ENCODE measurements at places on chromosomes 3 and 15.
A peak's percentile ranks its signal among the peaks of the same experiment; 100 is the strongest.

DNA sequence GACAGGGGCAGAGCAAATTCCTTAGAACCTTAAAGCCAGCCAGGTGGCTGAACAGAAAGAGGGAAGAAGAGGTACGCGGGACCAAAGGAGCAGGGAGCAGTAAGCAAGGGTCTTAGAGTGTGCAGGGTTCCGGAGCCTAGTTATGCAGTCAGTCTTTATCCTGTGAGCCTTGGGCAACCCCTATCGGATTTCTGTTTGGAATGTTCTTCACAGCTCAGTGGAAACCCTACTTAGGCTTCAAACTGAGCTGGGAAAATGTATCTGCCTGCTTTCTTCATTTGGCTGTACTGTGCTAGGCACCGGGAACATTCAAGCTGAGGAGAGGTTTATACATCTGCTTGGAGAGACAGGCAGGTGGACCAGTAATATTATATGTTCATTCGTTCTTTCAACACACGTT is 37.1 kb downstream of the PSMD6 start:
- DNase-seq: no peak
- no peak overlapping the region for H3K4me3 ChIP-seq

DNA sequence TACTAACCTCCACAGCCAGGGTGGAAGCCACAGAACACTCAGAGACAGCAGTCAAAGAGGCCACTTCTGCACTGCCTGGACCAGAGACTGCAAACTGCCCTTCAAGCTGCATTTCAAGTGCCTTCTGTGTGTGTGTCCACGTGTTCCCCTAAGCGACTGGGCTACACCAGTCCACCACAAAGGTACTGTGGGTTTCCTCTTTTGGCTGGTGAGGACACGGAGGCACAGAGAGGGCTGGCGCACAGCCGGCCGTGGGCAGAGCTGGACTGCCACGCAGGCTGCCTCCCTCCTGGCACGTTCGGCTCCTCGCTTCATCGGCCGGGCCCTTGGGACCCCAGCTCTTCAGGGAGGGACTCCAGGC is 60.9 kb downstream of the MGLL start:
- H3K27ac ChIP-seq: no peak overlapping the region
- peaks cover 1% of the 10 kb centered on the region for H3K27me3 ChIP-seq
- peaks cover 40% of the 10 kb centered on the region for H3K4me1 ChIP-seq
- no peak for DNase-seq

GRCh38 chr15:68910816-68911215 is 19.5 kb upstream of the SPESP1 start:
- no peak overlapping the region for H3K4me3 ChIP-seq
- H3K27ac ChIP-seq: no peak overlapping the region
- peaks cover 19% of the 10 kb centered on the region for H3K27me3 ChIP-seq
- no peaks in the 10 kb centered on the region for H3K4me1 ChIP-seq

GRCh38 chr3:72301779-72302178 is 516.8 kb upstream of the PROK2 start:
- peaks cover 17% of the 10 kb centered on the region for H3K4me1 ChIP-seq
- no peak overlapping the region for H3K27ac ChIP-seq
- H3K36me3 ChIP-seq: no peaks in the 10 kb centered on the region

DNA sequence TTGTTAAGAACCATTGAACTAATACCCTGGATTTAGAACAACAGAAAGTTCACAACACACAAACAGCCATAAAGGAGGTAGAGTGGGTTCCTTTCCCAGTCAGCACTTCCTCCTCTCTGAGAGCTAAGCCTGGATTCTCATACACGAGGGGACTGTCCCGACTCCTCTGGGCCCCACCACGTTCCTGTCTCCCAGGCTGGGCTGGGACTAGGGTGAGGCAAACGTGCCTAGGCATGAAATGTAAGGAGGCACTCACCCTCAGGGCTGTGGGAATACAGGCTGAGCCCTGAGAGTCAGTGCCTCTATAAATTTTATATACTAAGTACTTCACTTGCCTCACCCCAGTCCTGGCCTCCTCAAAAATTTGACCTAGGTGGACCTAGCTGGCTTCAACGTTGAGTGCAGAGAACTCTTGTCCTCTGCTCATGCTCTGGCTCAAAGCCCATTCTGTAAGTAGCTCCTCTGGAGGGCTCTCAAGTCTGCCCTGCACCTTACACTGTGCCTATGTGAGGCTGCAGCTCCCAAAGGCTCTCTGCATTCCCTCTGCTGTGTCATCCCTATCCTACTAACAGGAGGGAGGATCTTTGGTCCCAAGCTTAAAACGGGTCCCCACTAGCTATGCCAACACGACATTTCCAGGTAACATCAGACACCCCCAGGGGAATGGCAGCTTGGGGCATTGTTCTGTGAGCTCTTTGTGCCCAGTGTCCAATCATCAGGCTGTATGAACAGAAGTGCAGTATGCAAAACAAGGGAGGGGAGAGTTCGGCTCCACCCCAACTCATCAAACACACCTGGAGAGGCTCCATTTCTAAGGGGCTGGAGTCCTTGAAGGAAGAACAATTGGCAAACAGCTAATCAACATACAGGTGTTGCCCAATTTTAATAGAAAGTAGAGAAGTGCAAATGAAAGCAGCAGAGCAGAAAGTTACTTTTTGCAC is 233.2 kb downstream of the RPLP1 start:
- no peaks in the 10 kb centered on the region for H3K4me1 ChIP-seq
- H3K27me3 ChIP-seq: peaks cover 11% of the 10 kb centered on the region

DNA sequence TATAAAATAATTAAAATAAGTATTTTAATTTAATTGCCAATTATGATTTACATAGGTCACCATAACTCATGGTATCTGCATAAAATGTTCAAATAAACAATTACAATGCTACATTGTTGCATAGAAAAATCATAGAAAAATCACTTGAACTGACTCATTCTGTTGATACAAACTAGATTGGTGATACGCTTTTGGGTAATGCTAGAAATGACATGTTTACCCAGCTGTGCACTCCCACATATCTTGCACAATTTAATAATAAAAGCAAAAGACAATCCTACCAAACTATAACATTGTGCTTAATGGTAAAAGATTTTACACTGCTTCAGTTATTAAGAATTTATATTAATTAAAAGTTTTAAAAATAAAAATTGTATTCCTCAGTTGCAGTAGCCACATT is 45.8 kb upstream of the FBXL22 start:
- H3K4me1 ChIP-seq: peaks cover 37% of the 10 kb centered on the region
- no peak overlapping the region for H3K4me3 ChIP-seq
- no peak for DNase-seq
- no peaks in the 10 kb centered on the region for H3K27me3 ChIP-seq
- no peak overlapping the region for H3K27ac ChIP-seq

GRCh38 chr3:156919818-156920217 is 93.7 kb downstream of the LEKR1 start:
- no peak overlapping the region for H3K27ac ChIP-seq
- no peaks in the 10 kb centered on the region for H3K27me3 ChIP-seq
- no peak for DNase-seq
- peaks cover 20% of the 10 kb centered on the region for H3K4me1 ChIP-seq
- H3K36me3 ChIP-seq: peaks cover 5% of the 10 kb centered on the region
- H3K4me3 ChIP-seq: no peak overlapping the region

DNA sequence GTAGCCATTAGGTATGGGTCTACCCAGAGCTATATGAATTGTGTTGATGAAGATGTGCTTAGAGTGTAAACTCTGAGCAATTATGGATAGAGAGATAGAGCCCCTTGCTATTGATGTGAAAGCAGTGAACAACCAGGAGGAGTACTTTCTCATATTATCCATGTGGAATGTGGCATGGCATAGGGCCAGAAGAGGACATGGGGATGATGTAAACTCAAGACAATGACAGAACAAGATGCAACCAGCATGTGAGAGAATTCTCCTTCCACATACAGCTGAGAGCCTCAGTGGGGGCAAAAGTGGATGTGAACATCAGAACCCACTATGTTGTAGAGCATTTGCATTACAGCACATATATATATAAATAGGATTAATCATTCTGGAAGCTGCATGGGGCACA is 36.4 kb upstream of the BNC1 start:
- no peak overlapping the region for H3K4me3 ChIP-seq
- H3K4me1 ChIP-seq: peaks cover 48% of the 10 kb centered on the region
- H3K27me3 ChIP-seq: peaks cover 2% of the 10 kb centered on the region
- H3K36me3 ChIP-seq: 0 out of 2 replicates have a peak, but pooled peaks cover 3% of the 10 kb centered on the region

DNA sequence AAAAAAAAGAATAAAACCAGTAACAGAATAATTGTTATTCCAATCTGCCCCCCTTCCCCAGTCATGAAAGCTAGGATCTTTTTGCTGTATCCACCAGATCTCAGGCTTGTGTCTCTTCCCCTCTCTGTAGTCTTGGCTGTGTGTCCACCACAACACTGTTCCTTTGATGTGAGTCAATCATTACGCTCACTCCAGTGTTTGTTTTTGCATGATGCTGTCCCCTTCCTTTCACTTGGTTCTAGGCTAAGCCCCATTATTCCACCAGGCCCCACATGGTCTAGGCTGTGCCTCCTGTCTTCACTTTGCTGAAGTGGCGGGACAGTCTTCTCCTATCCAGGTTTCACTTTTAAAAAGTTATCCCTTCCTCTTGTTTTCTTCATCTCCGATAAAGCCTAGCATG is 13.6 kb downstream of the ACKR2 start:
- H3K36me3 ChIP-seq: peaks cover 3% of the 10 kb centered on the region
- peak overlapping the region; percentile 41 for H3K4me3 ChIP-seq
- H3K27ac ChIP-seq: no peak overlapping the region

GRCh38 chr15:94287794-94288246 is 56.5 kb downstream of the MCTP2 start:
- no peaks in the 10 kb centered on the region for H3K4me1 ChIP-seq
- no peak for DNase-seq
- H3K27me3 ChIP-seq: no peaks in the 10 kb centered on the region

- H3K27me3 ChIP-seq: peaks cover 38% of the 10 kb centered on the region
- 0 out of 2 replicates have a peak, but pooled peaks cover 2% of the 10 kb centered on the region for H3K4me1 ChIP-seq
- H3K36me3 ChIP-seq: peaks cover 5% of the 10 kb centered on the region
- H3K4me3 ChIP-seq: no peak overlapping the region
- H3K27ac ChIP-seq: no peak overlapping the region
Observed at GRCh38 chr15:101522621-101523559, 33.4 kb upstream of the PCSK6 start.

- H3K27ac ChIP-seq: peak overlapping the region; percentile 51
- H3K27me3 ChIP-seq: peaks cover 21% of the 10 kb centered on the region
- H3K4me1 ChIP-seq: peaks cover 27% of the 10 kb centered on the region
- DNase-seq: no peak
Observed at GRCh38 chr3:142888099-142888480, 793 bp downstream of the PCOLCE2 start.

GRCh38 chr15:53367740-53368139 is 391.7 kb downstream of the WDR72 start:
- no peaks in the 10 kb centered on the region for H3K4me1 ChIP-seq
- no peak overlapping the region for H3K4me3 ChIP-seq
- no peak for DNase-seq
- no peak overlapping the region for H3K27ac ChIP-seq

- DNase-seq: no peak
- H3K36me3 ChIP-seq: no peaks in the 10 kb centered on the region
- peaks cover 12% of the 10 kb centered on the region for H3K27me3 ChIP-seq
- H3K4me1 ChIP-seq: peaks cover 26% of the 10 kb centered on the region
- H3K4me3 ChIP-seq: no peak overlapping the region
- no peak overlapping the region for H3K27ac ChIP-seq
Observed at GRCh38 chr3:124410471-124410870, 319.8 kb upstream of the UMPS start.

- H3K27me3 ChIP-seq: no peaks in the 10 kb centered on the region
- H3K36me3 ChIP-seq: no peaks in the 10 kb centered on the region
- DNase-seq: no peak
- H3K4me1 ChIP-seq: peaks cover 9% of the 10 kb centered on the region
- H3K4me3 ChIP-seq: no peak overlapping the region
Observed at GRCh38 chr3:187385296-187385695, 17.1 kb downstream of the RTP4 start.

DNA sequence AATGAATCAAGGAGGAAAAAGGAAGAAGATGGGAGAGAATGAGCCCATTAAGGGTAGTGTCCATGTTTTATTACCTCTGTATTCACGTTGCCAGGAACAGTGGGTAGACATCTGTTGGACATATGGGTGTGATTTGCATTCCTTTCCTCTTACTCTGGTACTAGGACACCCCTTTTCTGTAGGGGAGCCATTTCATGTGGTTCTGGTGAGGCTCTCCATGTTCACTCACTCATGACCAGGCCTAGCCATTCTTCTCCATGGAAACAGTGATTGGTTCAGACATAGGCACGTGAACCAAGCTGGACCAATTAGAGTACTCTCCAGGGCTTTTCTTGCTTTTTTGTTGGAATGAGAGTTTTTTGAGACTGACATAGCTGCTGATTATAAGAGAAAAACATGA is 39.6 kb upstream of the PDCD6IP start:
- H3K27ac ChIP-seq: no peak overlapping the region
- H3K4me3 ChIP-seq: no peak overlapping the region

GRCh38 chr3:181722156-181722555 is 10.4 kb downstream of the SOX2 start:
- no peak for DNase-seq
- peaks cover 50% of the 10 kb centered on the region for H3K27me3 ChIP-seq
- no peaks in the 10 kb centered on the region for H3K4me1 ChIP-seq

- H3K4me3 ChIP-seq: no peak overlapping the region
- DNase-seq: no peak
- H3K27me3 ChIP-seq: peaks cover 9% of the 10 kb centered on the region
- peaks cover 60% of the 10 kb centered on the region for H3K4me1 ChIP-seq
- no peak overlapping the region for H3K27ac ChIP-seq
- H3K36me3 ChIP-seq: peaks cover 4% of the 10 kb centered on the region
Observed at GRCh38 chr3:49349348-49350114, 8.6 kb downstream of the GPX1 start.

GRCh38 chr3:116103868-116104530 is 341.3 kb downstream of the LSAMP start:
- no peak overlapping the region for H3K27ac ChIP-seq
- no peak for DNase-seq
- H3K4me1 ChIP-seq: no peaks in the 10 kb centered on the region

DNA sequence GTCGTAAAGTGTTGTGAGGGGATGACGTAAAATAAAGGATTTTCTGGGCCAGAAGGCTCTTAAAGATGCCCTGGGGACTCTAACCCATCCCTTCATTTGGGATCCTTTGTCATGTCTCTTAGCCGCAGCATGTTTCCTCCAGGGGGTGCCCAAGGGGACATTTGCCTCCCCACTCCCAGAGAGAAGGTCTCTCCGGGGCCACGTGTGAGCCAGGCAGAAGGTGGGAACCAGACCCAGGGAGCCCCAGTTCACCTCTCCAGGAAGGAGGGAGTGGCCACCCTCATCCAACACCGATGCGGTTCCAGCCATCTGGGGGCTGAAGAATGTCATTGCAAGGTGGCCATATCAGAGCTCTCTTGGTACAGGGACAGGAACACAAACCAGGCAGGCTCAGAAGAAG is 25.2 kb downstream of the ST8SIA2 start:
- H3K36me3 ChIP-seq: peaks cover 5% of the 10 kb centered on the region
- H3K4me1 ChIP-seq: peaks cover 26% of the 10 kb centered on the region
- H3K4me3 ChIP-seq: no peak overlapping the region
- peaks cover 8% of the 10 kb centered on the region for H3K27me3 ChIP-seq
- no peak for DNase-seq

- H3K36me3 ChIP-seq: peaks cover 12% of the 10 kb centered on the region
- H3K27ac ChIP-seq: no peak overlapping the region
- peaks cover 11% of the 10 kb centered on the region for H3K4me1 ChIP-seq
- no peak for DNase-seq
- no peak overlapping the region for H3K4me3 ChIP-seq
- H3K27me3 ChIP-seq: no peaks in the 10 kb centered on the region
Observed at GRCh38 chr15:99722406-99722805, 10.8 kb downstream of the LYSMD4 start.

All from HFFc6 (cell line).